ENCODE measurements at places on chromosomes 16 and 17. TPM values are rescaled to one million over a fixed set of nuclear protein-coding genes. Genes with fewer than 3 reads are reported as not detected.

Gene TNFSF12
- total RNA-seq = 15.0 TPM

Gene GALR2
- total RNA-seq = not detected

Gene CTRB1
- total RNA-seq = not detected

Gene SLFN12L
- total RNA-seq = not detected

- no peak for DNase-seq
These were observed 1.4 kb downstream of the FKBP10 start for GRCh38 chr17:41814195-41814594.

DNA sequence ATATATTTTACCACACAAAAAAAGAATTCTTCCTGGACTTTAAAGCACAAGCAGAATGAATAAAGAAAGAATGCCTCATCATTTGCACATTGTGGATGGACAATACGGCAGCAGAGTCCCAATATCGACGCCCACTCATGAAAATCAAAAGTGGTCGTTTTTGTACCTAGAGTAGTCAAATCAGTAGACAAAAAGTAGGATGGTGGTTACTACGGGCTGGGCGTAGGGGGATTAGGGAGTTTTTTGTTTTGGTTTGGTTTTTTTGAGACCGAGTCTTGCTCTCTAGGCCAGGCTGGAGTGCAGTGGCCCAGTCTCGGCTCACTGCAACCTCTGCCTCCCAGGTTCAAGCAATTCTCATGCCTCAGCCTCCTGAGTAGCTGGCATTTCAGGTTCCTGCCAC, 8.6 kb upstream of the CENPV start:
- no peak for DNase-seq

DNA sequence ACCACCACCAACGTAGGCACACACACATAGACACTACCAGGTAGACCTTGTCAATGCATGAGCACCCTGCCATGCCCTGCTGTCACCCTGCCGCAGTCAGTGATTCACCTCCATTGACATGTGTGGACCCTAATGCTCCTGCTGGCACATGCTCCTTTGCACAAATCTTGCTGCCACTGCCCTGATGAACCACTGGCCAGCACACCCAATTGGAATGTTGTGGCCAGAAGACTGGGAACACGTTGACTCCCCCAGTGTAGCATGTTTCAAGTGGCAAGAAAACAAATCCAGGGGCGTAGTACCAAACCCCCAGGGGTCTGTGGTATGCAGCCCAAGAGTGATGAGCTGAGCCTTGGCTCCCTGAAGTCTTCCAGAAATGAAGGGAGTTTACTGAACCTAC, 486.4 kb upstream of the KIF2B start:
- no peak for DNase-seq

DNA sequence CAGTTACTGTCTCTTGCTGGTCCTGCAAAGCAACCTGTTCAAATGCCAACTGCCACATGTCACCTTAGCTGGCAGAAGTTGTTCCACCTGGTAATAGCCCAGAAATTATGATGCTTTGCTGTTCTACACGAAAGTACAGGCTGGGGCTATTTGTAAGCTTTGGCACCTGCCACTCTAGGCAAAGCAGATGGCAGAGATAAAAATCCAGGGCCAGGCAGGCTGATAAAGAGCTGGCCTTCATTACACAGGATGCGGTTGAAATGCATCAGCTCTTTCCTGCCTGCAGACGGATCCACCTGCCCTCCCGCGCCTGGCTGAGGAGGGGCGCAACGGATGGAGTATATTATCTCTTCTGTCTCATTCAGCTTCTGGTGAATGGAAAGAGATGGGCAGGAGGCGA, 29.3 kb upstream of the KDM8 start:
- DNase-seq = no peak

Data from osteocyte (in vitro differentiated cells).